ENCODE measurements at places on chromosomes 2 and 18.

DNA sequence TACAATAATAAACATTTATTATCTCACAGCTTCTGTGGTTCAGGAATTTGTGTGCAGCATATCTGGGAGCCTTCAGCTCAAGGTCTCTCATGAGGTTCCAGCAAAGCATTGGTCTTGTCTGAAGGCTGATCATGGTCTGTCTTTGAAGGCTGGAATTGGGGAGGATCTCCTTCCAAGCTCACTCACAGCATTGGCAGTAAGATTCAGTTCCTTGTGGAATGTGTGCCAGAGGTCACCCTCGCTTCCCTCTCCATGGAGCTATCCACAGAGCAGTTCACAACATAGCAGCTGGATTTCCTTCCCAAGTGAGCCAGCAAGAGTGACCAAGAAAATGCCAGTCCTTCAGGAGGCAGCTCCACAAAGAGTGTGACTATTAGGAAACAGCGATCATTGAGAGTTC lies 202.2 kb upstream of the ST6GAL2 start:
- DNase-seq, result no peak

GRCh38 chr2:39719317-39719716 lies 53.6 kb downstream of the TMEM178A start:
- no peak for DNase-seq

DNA sequence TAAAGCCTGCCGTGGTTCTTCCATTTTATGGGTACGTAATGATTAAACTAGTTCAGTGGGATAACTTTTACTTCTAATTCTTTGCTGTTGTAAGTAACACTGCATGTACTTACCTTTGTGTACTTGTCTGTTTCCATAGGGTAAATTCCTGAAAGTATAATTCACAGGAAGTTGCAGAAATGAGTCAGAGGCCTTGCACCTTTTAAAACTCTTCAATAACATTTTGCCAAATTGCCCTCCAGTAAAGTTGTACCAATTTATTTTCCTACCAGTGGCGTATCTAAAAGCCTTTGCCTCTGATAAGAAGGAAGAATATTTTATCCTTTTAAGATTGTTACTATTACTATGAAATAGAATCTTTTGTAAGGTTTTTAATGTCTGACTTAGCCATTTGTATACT lies 65.1 kb downstream of the CAB39 start:
- DNase-seq, result no peak

GRCh38 chr18:25281556-25281955 lies 70.4 kb downstream of the ZNF521 start:
- DNase-seq, result no peak

DNA sequence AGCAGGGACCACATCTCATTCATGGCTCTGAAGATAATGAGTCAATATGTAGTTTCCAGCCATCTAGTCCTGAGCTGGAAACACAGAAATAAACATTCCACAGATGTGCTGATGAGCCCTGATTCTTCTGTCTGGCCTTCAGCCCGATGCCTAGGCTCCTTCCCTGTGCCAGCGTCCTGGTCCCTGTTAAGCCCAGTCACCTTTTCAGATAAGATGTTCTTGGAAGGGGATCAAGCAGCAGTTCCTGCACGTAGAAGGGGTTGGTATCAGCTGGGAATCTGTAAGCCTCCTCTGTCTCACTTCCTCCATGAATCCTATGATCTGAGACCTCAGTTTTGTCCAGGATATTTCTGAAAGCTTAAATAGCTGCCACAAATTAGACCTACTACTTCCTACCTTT lies 149.3 kb downstream of the TTC32 start:
- no peak for DNase-seq

DNA sequence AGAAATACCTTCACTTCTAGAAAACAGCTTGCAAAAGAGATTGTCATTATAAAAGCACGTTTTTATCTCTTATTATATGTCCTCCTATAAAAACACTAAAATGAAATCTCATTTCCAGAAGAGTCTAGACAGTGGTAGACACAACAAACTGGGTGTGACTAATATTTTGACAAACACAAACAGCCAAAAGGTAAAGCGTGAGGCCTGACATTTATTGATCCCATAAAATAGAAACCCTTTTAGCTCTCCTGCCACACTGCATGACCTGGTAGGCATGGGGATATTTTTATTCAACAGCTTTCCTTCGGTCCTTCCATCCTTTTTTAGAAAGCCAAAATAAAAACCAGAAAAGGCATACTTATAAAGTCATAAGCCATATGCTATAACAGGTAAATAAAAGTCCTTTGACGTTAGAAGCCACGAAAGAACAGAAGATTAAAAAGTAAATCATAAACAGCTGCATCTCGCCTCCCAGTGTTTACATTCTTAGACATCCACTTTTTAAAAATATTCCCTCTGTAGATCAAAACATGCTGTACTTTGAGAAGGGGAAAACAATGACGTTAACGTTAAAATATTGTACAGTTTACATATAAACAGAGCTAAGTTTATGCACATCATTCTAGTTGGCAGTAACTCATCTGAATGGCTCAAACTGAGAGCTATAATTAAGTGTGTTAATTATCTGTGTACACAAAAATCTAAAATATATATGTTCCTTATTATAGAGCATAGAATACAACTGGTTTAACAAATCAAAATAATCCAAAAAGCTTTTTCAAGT lies 44.6 kb downstream of the IRS1 start:
- no peak for DNase-seq

GRCh38 chr2:189512879-189513278 lies 67.7 kb downstream of the SLC40A1 start:
- no peak for DNase-seq

DNA sequence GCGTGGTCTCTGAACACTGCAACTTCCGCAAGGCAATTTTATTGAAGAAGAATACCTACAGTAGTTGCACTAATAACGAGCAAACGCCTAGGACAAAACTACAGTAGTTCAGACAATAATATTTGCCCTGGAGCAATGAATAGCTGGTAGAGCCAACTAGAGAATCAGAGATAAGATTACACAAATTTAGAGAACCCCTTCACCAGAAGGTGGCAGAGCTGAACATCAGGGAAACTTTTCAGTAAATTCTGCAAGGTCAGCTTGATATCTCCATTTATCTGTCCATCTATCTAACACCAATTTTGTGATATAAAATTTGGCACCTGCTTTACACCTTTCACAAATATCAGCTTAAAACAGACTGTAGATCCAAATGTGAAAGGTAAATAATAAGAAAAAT lies 43.8 kb downstream of the CDH19 start:
- no peak for DNase-seq

GRCh38 chr2:239963646-239964205 lies 61.4 kb downstream of the NDUFA10 start:
- DNase-seq, result no peak

DNA sequence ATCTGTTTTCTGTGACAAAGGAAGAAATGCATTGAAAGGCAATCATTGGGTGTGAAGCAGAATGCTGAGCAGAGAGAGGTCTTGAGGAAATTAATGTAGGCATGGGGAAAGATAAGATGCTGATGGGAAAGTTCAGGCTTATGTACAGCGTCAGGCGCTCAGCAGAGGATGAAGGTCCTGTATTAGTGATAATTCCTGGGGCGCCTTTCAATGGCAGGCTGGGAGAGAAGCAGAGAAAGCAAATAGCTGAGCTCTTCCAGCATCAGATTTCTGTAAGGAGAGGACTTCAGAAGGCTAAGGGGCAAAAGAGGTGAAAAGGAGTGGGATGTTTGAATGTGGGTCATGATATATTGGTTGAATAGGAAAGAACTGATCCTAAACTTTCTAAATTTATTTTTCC lies 129.8 kb downstream of the HNMT start:
- DNase-seq, result no peak

DNA sequence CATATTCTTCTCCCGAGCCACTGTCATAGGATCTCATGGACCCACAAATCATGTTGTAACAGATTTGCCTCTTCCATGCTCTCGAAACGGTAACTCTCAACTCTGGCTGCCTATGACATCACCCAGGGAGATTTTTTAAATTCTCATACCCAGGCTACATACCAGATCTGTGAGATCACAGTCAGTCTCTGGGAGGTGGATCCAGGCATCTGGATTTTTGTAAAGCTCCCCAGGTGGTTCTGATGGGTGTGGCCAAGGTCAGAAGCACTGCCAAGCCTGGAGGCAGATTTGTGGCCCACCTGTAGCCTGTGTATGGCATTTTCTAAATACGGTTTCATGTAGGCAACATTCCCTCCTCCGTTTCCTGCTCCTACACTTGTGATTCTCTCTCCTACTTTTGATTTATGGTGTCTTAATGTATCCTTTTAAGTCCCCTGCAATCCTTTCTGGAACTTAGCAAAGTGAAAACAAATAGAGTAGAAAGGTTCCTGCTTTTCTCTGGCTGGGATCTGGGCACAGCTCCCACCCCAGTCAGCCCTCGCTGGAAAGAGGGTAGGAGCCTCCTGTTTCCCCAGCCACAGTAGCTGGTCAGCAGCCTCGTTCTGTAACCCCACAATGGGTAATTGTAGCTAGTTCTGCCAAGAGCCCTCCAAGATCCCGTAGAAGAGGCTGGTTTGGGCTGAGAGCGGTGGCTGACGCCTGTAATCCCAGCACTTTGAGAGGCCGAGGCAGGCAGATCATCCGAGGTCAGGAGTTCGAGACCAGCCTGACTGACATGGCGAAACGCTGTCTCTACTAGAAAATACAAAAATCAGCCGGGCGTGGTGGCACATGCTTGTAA lies 96.2 kb downstream of the KLHL29 start:
- DNase-seq, result no peak

DNA sequence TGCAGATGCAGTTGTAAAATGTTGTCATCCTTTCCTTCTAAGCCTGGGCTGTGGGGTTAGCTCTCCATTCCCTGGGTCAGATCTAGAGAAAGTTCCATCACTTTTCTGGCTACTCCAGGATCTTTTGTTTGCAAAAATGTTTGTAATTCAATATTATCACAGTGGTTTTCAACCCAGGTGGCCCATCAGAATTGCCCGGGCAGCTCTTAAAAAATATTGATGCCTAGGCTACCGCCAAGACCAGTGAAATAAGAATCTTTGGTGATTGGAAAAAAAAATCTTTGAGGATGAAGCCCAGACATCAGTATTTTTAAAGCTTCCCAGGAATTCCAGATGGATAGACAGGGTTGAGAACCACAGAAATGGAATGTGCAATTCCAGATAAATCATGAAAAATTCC lies 232.5 kb upstream of the SPRED2 start:
- DNase-seq, result no peak

GRCh38 chr2:23027396-23027795 lies 357.6 kb upstream of the KLHL29 start:
- DNase-seq, result no peak

GRCh38 chr18:48303883-48304282 lies 105.3 kb downstream of the ZBTB7C start:
- DNase-seq, result no peak

GRCh38 chr2:233289648-233290047 lies 18.0 kb upstream of the SAG start:
- DNase-seq, result no peak

GRCh38 chr2:172808156-172808555 lies 72.5 kb downstream of the RAPGEF4 start:
- no peak for DNase-seq

- no peak for DNase-seq
Measured at GRCh38 chr18:54323970-54324369, 33.7 kb downstream of the STARD6 start.

GRCh38 chr18:77014538-77014937 lies 118.0 kb downstream of the MBP start:
- no peak for DNase-seq

DNA sequence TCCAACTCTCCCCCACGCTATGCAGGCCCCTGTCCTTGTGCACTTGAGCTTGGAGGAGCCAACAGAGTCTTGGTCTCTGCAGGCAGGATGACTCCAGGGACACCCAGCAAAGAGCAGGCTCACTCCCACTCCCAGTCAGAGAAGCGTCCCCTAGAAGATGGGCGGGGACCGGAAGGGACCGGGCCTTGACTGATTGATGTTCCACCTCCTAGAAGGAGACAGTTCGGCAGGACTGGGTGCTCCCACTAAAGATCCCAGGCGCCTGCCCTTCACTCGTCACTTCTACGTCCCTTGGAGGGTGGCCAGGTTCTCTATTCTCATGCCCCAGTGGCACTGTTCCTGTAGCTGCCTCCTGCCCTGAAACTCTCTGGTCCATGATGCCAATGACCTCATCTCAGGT lies 3.2 kb upstream of the SP100 start:
- DNase-seq, result no peak

DNA sequence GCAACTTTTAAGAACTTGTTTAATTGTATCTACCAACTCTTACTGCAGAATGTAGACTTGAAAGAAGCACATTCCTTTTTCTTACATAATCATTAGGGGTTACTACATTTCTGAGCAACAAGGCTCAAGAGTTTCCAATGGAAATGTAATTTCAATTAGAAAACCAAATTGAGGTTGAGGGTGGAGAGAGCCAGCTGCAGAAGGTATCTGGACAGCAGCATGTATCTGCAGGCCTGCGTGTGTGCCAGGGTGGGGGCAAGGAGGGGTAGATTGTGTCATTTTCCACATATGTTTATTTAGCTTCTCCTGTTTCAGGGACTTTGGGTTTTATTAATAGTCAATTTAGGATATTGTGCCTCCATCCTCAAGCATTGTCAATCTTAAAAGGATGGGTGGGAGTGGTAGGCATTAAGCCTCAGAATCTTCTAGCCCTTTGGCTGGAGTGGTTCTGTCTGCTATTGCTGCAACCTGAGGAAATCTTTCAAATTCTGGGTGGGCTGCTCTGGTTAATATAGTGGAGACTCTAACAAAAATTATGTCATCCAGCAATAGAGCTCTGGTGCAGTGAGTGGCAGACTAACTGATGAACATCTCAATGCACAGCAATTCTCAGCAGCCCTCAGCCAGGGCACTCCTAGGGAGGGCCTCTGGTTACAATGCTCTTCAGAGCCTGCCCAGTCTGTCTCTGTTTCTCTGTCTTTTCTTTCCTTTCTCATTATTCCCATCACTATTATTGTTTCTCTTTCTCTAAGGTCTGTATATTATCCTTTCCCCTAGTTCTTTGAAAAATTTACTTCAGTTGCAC lies 151.4 kb downstream of the RPIA start:
- DNase-seq, result no peak

- no peak for DNase-seq
Measured at GRCh38 chr2:59217360-59217759, 976.2 kb upstream of the FANCL start.

DNA sequence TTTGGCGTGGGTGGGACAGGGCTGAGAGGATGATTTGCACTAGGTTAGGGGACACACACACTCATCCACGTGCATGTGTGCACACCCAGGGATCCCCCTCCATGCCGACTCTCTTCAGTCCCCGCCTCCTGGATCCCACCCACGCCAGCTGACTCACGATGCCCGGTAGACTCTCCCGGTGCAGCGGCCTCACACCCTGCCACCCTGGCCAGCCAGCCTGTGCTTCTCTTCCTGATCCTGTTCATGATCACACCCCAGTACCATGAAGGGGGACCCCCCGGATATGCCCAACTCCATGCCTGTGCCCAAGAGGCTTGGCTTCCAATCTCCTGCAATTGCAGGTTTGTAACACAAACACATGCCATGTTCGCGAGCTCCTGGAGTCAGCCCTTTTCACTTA lies 157.8 kb upstream of the HDAC4 start:
- DNase-seq, result no peak

- DNase-seq, result no peak
Measured at GRCh38 chr18:23068570-23069310, 66.5 kb upstream of the CABLES1 start.

- DNase-seq, result no peak
Measured at GRCh38 chr2:85132397-85132796, 795 bp upstream of the TCF7L1 start.

Measured in GM13976 (cell line).